Stimulated activated CD8-positive, alpha-beta memory T cell treated with anti-CD3 and anti-CD28 coated beads, Interleukin-7, amount 100 ng/mL, for 48 hours (primary cell): ENCODE measurements at places on chromosomes 1 and 21.

GRCh38 chr1:97382206-97382605 is 538.6 kb downstream of the DPYD start:
- no peak for DNase-seq

- no peak for DNase-seq
Observed at GRCh38 chr1:184610876-184611595, 143.6 kb downstream of the EDEM3 start.

DNA sequence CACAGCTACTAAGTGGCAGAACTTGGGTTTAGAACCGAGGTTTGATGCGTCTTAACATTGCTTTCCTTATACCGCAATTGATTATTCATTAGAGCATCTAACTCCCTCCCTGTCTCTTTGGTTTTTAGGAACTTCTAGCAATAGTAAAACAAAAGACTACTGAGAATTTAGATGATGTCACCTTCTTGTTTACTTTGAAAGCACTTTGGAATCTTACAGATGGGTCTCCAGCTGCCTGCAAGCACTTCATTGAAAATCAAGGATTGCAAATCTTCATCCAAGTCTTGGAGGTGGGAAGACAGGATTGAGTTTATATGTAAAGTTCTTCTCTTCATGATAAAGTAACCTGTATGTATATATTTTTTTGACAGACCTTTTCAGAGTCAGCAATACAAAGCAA is 35.0 kb downstream of the ZYG11A start:
- DNase-seq = no peak

GRCh38 chr1:183296782-183297181 is 110.7 kb downstream of the LAMC2 start:
- DNase-seq = no peak

- DNase-seq = no peak
Observed at GRCh38 chr21:26061437-26061836, 109.1 kb downstream of the APP start.

- DNase-seq = no peak
Observed at GRCh38 chr1:81307786-81308185, 492.9 kb upstream of the ADGRL2 start.

DNA sequence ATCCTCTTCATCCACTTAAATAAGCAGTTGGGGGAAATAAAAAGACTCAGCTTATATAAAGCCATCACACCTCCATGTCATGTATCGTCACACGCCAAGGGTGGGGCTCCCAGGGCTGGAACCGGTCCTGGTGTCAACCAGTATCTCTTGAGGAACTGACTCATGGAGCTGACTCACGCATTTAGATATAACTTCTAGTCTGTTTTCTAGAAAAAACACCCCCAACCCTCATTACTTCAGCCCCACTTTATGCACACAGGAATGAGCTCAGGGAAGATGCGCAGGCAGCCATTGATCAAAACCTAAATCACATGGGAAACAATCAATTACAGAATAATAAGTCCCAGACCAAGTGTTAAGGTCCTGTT is 6.9 kb upstream of the IL22RA1 start:
- DNase-seq = peak; percentile 65

DNA sequence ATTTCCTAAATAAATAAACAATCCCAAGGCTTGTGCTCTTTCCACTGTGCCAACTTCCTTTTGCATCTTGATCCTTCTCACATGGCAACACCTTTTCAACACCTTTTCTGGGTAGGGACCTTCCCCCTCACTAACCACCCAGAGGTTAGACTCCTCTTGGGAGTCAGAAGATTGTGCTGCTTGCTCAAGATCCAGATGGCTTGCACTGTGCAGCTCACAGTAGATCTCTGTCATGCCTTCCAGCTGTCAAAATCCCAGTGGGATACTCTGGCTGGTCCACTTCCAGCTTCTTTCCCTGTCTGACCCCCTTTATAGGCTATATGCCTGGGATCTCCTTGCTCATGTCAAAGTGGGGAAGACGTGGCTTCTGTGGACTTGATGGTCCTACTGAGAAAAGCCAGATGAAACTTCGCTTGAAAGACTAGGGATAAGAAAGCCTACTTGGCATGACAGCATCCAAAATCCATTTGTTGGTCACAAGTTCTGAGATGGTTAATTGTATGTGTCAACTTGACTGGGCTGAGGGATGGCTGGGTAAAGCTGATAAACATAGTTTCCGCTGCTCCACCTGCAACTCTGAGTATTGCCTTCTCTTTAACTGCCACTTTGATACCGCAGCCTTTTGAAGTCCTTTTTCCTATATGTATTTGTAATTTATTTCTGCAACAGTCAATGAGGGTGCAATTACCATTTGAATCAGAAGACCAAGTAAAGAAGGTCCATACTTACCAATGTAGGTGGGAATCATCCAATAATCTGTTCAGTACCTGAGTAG is 74.5 kb downstream of the S1PR1 start:
- peak; percentile 11 for DNase-seq

DNA sequence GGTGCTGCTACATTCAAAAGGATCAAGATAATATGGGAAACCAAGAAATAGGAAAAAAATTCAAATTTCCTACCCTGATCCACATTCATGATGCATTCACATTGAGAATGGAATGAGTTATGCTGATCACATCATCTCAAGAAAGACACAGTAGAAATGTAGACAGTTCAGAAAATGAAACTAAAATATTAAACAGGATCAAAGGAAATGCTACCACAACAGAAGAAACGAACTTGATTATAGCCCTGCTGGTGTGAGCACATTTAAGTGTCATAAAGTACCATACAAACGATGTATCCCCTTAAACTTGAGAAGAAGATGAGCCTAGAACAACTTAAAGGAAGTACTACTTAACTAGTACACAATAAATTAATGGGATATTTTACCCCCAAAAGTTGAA is 21.3 kb downstream of the SYDE2 start:
- DNase-seq = no peak

- DNase-seq = no peak
Observed at GRCh38 chr1:195141294-195141693, 1466.9 kb downstream of the KCNT2 start.
